Uterus (tissue), 4 donors: ENCODE measurements at places on chromosomes 13 and 19. TPM values are rescaled to one million over a fixed set of nuclear protein-coding genes. Genes with fewer than 3 reads are reported as not detected.

DNA sequence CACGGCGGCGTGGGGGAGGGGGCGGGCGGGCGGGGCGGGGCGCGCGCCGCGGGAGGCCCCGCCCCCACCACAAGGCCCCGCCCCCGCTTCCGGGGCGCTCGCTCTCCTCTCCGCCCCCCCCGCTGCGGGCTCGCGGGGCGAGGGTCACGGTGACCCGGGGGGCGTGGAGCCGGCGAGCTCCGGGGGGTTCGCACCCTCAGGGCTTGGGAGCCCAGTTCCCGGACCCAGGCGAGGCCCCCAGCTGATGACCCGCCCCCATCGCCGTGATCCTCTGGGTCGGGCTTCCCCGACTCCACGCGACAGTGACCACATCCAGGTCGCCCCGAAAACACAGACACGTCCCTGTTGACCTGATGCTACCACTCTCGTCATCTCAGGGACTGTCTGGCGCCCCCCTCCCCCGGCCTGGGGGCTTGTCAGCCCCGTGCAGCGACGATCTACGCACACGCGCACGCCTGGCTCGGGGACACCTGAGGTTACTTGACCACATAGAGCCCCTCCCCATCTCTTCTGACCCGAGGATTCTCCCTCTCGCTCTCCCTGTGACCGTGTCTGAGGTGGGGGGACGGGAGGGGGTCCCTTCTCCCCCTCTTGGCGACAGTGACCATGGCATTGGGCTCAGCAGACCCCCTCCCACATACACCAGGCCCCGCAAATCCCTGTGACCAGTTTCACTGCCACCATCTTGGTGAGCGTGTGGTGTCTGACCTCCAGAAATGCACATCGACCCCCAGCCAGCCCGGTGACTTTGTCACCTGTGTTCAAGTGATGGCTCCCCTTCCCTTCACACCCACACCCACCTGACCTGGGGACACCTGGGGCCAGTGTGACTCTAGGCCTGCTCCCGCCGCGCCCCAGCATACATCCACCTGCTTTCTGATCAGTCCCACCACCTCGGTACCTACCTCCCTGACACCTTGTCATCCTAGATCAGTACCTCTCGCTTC lies 670 bp downstream of the MAP2K7 start:
- DNase-seq = peak; percentile 58

- DNase-seq = no peak
Observed at GRCh38 chr13:40993987-40994386, 25.1 kb downstream of the ELF1 start.

DNA sequence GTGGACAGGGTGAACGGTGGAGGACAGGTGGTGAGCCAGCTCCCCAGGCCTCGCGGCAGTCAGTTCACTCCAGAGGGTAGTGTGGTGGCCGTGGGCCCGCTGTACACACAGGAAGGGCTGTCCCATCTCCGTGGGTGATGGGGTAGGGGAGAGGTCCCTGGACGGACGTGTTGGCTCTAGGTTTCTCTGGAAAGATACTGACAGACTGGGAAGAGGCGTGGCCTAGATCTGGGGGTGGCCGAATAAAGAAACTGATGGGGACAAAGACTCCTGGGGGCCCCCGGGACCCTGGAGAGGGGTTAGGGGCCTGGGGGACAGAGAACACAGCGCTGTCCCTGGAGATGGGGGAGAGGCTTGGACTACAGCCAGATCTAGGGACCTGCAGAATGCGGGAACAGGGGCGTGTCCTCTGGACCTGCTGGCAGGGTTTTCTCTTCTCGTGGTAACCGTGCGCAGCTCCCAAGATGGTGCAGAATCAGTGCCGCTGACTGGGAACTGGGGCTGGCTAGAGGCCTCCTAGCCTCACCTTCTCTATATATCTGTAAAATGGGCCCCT lies 4.0 kb upstream of the PRAM1 start:
- no peak for DNase-seq

DNA sequence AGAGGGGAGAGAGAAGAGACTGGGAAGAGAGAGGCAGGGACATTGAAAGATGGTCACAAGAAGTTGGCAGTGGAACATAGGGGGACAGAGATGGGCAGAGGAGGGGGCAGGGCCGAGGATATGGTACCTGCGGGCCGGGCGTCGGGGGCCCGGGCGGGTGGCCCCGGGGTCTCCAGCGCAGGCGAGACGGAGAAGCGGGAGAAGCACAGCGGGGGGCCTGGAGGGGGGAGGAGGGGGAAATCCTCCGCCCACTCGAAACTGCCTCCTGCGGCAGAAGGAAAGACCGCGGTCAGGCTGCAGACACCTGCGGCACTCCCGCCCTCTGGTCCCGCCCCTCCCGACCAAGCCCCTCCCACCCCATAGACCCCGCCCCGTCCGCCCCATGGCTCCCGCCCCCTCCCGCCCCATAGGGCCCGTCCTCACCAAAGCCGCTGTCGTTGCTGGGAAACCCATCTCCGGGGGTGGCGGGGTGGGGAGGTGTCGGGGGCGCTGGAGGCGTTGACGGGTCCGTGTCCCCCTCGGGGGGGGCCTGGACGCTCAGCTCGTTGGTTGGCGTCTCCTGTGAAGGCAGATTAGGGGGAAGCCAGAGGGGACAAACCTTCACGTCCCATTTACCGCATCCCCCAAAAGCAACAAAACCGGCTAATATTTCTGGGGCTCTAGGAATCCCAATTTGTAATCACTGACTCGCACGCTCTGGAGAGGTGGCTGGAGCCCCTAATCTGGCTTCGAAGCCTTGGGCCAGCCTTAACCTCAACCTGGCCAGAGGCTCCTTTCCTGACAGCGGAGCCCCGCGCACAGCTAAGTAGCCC lies 20.4 kb downstream of the LMTK3 start:
- DNase-seq = peak; percentile 54

DNA sequence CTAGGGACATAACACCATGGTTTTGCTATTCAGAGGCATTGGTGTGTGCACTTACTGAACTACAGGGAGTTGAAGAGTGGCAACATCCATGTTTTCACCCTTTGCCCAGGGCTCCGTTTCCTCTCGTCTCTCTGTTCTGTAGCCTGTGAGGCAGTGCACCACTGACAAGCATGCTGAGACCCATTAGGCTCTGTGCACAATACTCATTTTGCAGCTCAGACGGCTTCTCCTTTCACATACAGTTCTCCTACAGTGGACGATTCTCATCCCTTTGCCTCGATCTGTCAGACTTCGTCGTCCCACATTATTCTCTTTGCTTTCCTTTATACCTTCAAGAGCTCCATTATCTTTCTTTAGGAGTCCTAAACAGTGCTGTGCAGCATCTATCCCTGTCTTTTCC lies 403.7 kb downstream of the MYO16 start:
- no peak for DNase-seq

Gene RDH8
- total RNA-seq = not detected

Gene CGB5
- not detected for total RNA-seq

Gene POLR1D
- 25.9 TPM for total RNA-seq
